ENCODE measurements at places on chromosomes 4 and X. TPM values are rescaled to one million over a fixed set of nuclear protein-coding genes. Genes with fewer than 3 reads are reported as not detected.

The LPAR4 gene
- total RNA-seq: 4.8 TPM

The USP17L28 gene
- not detected for total RNA-seq

The GAB3 gene
- 7.0 TPM for total RNA-seq

The SPANXN4 gene
- total RNA-seq: not detected

The ADH1C gene
- 5.3 TPM for total RNA-seq

The FAM133A gene
- 8.2 TPM for total RNA-seq

The STPG2 gene
- total RNA-seq: 3.4 TPM

The PRR32 gene
- 0.48 TPM for total RNA-seq

The C4orf50 gene
- 1.4 TPM for total RNA-seq

The DNAAF6 gene
- total RNA-seq: 0.48 TPM

The SMPX gene
- 0.72 TPM for total RNA-seq

The ENPEP gene
- 15.2 TPM for total RNA-seq

The TRIM60 gene
- 2.2 TPM for total RNA-seq

The GIMD1 gene
- total RNA-seq: 3.4 TPM

The GLRA3 gene
- total RNA-seq: 33.0 TPM

The TRAM1L1 gene
- 7.0 TPM for total RNA-seq

The MAP7D2 gene
- total RNA-seq: 0.24 TPM
